ENCODE measurements at places on chromosomes 12 and 14. TPM values are rescaled to one million over a fixed set of nuclear protein-coding genes. Genes with fewer than 3 reads are reported as not detected.

LRRC43 gene
- 0.98 TPM for total RNA-seq

SIRT4 gene
- 3.9 TPM for total RNA-seq

CD27 gene
- 0.25 TPM for total RNA-seq

AMDHD1 gene
- 0.25 TPM for total RNA-seq

DDIT3 gene
- total RNA-seq: 6.1 TPM

LRRK2 gene
- 7.6 TPM for total RNA-seq

CAMKK2 gene
- 57.8 TPM for total RNA-seq

C1QL4 gene
- total RNA-seq: under 0.01 TPM

SSTR1 gene
- 12.0 TPM for total RNA-seq

GYS2 gene
- total RNA-seq: not detected

GUCY2C gene
- total RNA-seq: under 0.01 TPM

NFATC4 gene
- total RNA-seq: 2.5 TPM

SOX5 gene
- total RNA-seq: 101 TPM

NKX2-1 gene
- 0.49 TPM for total RNA-seq

CLEC6A gene
- not detected for total RNA-seq

ADAMTS20 gene
- total RNA-seq: 0.25 TPM

ART4 gene
- 0.25 TPM for total RNA-seq

OR11H7 gene
- total RNA-seq: not detected

CCDC177 gene
- total RNA-seq: 4.2 TPM

KRT85 gene
- total RNA-seq: not detected

STAB2 gene
- total RNA-seq: not detected

IKZF4 gene
- total RNA-seq: 6.1 TPM

SYNDIG1L gene
- total RNA-seq: 0.98 TPM

IAPP gene
- total RNA-seq: under 0.01 TPM

GLIPR1L1 gene
- not detected for total RNA-seq

STXBP6 gene
- total RNA-seq: 28.0 TPM

Measured in temporal lobe (tissue), 4 donors.